ENCODE measurements at places on chromosomes 11 and 22.

GRCh38 chr11:96301818-96302217 lies 41.2 kb downstream of the MAML2 start:
- DNase-seq: no peak

GRCh38 chr11:35330156-35330889 lies 89.0 kb downstream of the SLC1A2 start:
- no peak for DNase-seq

DNA sequence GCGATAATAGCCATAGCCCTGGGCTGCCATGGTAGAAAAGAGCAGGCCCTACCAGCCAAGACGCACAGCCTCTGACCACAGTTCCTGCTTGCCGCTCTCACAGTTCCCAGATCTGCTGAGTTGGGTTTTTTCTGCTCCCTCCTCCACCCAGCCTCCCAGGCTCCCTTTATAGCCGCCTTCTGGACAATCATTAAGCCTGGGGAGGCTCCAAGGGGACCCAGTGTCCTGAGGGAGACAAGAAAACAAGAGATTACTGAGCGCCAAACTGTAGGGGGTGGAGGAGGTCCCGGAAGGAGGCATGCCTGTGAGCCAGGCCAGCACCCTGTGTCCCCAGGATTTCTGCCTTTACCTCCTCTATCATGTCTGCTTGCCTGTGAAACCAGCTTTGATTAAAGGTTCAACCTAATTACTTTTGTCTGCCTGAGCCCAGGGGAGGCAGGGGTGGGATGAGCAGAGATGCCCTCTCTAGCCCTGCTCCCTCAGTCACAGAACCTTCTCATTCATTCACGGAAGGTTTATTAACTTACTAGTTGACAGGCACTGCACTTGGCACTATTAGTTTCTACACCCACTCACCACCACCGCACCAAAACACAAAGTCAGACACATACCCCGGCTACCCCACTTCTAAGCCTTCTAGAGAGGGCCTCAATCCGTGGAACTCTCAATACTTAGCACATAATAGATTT lies 1.2 kb downstream of the SLC37A4 start:
- no peak for DNase-seq

DNA sequence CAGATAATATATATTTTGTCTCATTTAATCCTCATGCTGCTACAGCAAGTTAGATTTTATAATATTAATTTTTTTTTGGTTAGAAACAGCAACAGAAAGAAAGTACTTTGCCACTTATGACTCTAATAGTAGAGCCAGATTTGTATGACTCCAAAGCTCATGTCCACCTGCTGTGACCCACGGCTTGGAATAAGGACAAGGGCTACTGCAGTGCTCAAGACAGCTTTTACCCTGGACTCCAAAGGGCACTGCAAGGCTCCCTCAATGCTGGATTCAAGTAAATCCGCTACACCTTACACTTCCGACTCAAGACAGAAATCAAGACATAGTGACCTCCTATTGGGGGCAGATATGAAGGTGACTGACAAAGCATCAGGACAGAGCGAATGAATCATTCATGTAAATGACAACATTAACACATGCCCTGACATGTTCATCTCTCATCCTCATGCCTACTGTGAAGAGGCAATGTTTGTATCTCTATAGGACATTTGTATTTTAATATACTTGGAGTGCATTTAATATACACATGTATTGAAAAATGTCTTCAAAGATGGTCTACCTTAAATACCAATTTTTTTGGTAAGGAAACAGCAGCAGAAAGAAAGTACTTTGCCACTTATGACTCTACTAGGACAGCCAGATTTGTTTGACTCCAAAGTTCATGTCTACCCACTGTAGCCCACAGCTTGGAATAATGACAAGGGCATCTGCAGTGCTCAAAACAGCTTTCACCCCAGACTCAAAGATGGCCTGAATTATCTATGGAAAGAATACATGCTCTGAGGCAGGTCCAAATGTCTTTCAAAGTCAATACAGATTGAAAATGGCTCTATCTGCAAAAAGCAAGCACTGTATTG lies 375.6 kb upstream of the CCDC90B start:
- no peak for DNase-seq

GRCh38 chr11:124748481-124749343 lies 3.3 kb downstream of the VSIG2 start:
- DNase-seq: peak; percentile 64

DNA sequence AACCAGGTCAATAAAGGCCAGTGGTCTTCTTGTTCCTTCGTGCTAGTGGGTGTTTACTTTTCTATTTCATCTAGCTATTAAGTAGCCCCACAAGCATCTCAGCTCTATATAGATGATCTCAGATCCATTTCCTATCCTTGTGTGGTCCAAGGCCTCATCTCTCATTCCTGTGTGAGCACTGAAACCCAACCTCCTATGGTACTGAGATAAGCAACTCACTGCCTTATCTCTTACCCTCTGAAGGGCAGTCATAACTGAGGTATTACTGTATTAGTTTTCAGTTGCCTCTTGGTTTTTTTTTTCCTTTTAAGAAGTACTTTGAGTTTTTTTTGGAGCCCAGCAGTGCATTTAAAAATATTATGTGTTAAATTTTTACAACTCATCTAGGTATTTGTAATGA lies 28.3 kb downstream of the ACER3 start:
- no peak for DNase-seq

GRCh38 chr11:125688066-125688465 lies 7.4 kb upstream of the ACRV1 start:
- DNase-seq: no peak

GRCh38 chr11:77677138-77677537 lies 39.5 kb upstream of the CLNS1A start:
- no peak for DNase-seq

- no peak for DNase-seq
Measured at GRCh38 chr11:278001-278951, at the start of gene NLRP6. Gene NLRP6, plus strand, starts transcription at chr11:278407. Its CDS starts 163 bp downstream, at chr11:278570.

GRCh38 chr22:24355574-24355973 lies 71.8 kb upstream of the ADORA2A start:
- DNase-seq: no peak

GRCh38 chr11:105074166-105074530 lies 29.0 kb upstream of the CARD16 start:
- no peak for DNase-seq

DNA sequence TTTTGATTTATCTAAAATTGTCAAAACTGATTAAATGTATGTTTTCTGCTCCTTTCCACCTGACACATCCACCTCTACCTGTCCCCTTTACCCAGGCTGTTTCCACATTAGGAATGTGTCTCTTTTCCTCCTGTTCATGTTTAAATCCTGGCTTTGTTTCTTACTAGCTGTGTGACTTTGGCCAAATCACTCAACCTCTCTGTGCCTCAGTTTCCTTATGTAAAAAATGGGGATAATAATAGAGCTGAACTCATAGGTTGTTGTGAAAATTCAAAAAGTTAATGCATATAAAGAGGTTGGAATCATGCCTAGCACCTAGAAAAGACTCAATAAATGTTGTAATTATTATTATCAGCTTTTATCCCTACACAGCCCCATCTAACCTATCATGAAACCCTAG lies 136.8 kb downstream of the NXPE2 start:
- no peak for DNase-seq

DNA sequence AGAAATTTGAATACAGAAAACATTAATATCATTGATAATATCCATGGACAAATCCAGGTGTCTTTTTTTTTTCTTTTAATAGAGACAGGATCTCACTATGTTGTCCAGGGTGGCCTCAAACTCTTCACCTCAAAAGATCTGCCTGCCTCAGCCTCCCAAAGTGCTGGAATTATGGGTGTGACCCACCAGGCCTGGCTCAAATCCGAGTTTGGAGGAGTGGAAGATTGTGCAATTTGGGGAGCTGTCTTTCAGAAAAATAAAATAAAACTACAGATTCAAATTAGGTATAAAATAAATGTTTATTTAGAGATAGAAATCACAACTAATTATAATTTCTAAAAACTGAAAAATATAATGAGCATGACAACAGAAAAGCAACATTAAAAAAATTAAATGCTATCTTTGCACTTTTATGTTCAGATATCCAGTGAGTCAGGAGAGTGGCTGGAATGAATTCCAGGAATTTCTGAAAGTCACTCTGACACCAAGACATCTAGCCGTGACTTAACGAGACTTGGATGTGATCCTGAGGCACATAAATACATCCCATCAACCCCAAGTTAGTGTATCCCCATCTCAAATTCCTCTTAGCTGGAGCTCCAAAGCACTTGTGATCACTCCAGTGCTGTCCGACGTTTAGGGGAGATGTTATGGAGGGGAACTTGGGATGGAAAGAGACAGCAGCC lies 128.6 kb upstream of the THY1 start:
- no peak for DNase-seq

DNA sequence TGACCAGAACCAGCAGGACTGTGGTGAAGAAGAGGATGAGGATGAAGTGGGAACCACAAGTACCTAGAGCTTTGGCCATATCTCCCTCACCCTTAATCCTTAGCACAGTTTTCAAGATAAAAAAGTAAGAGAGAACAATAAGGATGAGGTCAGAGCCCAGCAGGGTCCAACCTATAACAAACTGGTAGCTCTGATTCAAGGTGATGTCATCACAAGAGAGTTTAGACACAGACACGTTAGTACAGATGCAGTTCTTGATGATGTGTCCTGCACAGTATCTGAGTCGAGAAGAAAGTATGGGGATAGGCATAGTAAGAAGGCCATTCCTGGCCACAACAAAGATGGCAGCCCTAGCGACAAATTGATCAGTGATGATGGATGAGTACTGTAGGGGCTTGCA lies 586 bp downstream of the OR56A5 start:
- DNase-seq: no peak

- DNase-seq: no peak
Measured at GRCh38 chr11:12942157-12942556, 67.0 kb upstream of the RASSF10 start.

DNA sequence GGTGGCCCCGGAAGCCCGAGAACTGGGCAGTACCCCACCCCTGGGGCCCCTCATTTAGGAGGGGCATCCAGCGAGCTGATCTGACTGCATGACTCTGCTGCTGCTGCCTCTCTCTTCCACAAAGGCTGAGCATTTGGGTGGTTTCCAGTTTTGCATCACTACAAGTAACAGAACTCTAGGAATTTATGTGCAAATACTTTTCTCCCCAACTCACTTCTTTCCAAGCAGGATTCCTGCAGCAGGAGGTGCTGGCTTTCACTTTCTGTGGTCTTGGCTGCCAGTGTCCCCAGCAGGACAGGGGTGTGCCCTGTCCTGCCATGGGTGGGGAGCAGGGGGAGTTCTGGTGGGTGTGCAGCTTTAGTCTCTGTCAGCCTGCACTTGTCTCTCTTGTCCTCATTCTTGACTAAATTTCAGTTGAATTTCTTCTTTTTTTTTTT lies 21.2 kb downstream of the UPB1 start:
- no peak for DNase-seq

GRCh38 chr11:130128626-130129025 lies 31.0 kb upstream of the ST14 start:
- DNase-seq: no peak

GRCh38 chr11:94727819-94728218 lies 40.3 kb upstream of the AMOTL1 start:
- no peak for DNase-seq

GRCh38 chr11:63908631-63909401 lies 8.1 kb downstream of the RCOR2 start:
- no peak for DNase-seq

DNA sequence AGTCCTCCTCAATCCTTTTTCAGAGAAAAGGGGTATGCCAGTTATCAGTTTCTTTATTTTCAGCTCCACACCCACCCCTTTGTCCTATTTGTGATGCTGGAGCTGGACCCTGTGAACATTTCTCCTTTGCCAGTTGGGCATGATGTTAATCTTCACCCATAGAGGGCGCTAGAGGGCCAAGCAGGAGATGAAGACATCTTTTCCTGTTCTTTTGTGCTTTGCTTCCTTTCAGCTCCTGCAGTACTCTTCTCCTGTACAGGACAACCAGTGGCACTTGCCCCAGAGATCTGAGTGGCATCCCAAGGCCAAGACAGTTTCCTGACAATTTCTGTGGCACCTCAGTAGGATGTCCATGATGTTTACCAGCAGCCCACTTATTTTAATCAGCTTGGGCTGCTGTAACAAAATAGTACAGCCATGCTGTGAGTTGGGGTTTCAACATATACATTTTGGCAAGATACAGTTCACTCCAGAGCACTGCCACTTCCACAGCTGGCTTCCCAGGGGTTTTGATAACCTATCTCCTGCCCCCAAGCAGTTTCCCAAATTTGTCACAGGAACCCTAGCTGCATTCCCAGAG lies 4.6 kb downstream of the SAA2 start:
- DNase-seq: peak; percentile 20

GRCh38 chr11:83471831-83472727 lies 185.9 kb upstream of the CCDC90B start:
- no peak for DNase-seq

GRCh38 chr11:72040491-72041363 lies 39.6 kb downstream of the NUMA1 start:
- DNase-seq: peak; percentile 83

DNA sequence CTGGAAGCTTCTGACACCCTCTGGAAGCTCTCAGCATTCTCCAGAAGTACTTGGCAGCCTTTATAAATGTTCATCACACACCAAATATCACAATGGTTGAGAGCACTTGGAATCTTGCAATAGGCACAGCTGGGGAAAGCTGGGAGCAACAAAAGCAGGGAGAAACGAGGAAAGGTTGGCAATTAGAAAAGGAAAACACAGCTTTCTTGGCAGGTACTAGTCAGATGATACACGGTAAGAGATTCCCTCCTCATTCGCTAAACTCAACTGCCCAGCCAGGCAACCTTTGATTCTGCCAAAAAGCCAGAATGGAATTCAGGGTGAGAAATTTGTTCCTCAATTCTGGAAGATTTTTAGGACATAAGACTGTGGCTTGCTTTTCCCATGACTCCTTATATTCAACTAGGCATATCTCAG lies 576.9 kb upstream of the ANO5 start:
- DNase-seq: no peak

- no peak for DNase-seq
Measured at GRCh38 chr11:81098471-81098870, 1635.2 kb downstream of the FAM181B start.

DNA sequence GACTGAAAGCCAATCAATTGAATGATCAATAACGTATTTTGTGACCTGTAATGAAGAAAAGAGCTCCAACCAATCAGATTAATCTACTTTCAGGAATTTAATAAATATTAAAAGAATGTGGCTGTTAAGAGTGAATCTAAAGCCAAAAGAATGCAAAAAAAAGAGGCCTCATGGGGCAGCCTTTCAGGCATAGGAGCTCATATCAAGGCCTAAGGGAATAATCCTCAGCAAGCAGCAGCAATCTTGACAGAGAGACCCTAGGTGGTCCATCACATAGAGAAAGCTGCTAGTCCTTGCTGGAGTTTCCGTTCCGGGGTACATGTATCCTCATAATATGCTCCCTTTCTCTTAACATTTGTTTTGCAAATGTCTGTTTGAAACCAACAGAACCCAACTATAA lies 313.1 kb upstream of the PITPNB start:
- no peak for DNase-seq

DNA sequence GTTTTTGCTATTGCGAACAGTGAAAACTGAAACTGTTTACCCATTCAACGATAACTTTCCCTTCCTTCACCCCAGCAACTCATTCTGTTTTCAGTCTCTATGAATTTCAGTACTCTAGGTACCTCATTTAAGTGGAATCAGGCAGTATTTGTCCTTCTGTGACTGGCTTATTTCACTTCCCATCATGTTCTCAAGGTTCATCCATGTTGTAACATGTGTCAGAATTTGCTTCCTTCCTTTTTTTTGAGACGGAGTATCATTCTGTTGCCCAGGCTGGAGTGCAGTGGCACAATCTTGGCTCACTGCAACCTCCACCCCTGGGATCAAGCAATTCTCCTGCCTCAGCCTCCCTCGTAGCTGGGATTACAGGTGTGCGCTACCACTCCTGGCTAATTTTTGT lies 23.7 kb downstream of the HTR3B start:
- no peak for DNase-seq

All from pulmonary artery endothelial cell (primary cell).